Activated CD8-positive, alpha-beta memory T cell treated with anti-CD3 and anti-CD28 coated beads for 48 hours (primary cell): ENCODE measurements at places on chromosomes 3 and 15.

DNA sequence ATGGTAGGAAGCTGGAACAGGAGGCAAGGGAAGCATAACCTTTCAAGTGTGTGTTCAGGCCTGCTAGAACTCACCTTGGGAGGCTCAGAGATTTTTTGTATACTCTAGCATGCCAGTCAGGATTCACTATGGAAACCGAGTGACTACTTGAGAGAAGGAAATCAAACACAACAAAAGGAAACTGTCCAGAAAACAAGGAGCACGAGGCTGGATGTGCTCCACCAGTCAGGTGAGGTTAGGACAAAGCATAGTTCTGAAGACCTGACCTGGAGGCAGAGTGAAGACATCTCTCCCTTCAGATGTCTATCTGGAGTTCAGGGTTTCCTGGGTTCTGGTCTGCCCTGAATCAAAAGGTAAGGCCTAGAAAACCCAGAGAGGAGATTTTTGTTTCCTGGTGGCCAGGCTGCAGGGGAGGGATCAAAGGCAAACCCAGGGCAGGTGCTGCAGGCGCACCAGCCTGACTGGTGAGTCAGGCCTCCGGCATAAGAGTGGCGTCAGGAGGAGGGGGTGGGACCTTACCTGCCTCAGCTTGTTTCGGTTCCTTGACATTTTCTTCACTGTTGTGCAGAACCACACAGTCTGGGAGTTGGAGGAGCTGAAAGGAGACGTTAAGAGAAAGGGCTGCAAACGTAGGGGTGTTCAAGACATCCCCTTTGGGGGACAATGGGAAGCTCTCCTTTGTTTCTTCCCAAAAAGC lies 52.2 kb upstream of the OSBPL11 start:
- no peak for DNase-seq

GRCh38 chr3:32495609-32496008 lies 7.0 kb downstream of the CMTM6 start:
- DNase-seq, result no peak

DNA sequence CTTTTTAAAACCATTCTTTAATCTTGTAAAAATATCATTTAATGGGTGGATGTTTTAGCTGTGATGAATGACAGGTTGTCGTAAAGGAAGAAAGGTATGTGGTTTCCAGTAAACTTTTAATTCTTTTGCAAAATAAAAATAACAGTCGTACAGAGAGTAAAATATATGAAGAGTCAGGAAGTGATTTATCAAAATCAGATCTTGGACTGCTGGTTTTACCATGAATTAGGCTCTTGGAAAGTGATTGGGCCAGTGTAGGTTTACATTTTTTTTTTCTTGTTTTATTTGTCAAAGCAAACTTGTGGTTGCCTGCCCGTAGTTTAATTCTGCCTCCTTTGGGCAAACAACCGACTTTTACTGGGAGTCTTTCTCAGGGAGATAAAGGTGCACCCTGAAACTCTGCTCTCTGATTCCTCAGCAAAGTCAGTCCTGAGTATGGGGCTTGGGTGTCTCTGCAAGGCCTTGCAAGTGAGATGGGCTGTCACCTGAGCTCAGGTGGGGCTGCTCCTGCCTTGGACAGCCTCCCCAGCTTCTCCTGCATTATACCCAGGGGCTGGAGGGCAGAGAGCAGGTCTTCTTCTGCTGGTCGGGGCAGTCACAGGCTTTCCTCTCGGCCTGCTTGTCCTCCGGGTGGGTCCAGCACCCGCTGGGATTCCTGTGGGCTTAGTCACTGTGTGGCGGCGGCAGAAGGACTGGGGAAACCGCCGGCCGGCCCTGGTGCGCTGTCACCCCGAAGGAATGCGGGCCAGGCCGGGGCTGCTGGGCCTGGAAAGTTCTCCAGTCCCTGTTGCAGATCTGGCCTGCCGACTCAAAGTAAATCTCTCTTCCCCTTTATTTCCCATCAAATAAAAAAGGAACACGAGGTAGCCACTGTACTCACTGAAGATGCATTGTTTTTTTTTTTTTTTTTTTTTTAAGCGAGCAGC lies 79.0 kb downstream of the IGF1R start:
- no peak for DNase-seq

GRCh38 chr3:14768881-14769280 lies 49.9 kb upstream of the FGD5 start:
- DNase-seq, result no peak

DNA sequence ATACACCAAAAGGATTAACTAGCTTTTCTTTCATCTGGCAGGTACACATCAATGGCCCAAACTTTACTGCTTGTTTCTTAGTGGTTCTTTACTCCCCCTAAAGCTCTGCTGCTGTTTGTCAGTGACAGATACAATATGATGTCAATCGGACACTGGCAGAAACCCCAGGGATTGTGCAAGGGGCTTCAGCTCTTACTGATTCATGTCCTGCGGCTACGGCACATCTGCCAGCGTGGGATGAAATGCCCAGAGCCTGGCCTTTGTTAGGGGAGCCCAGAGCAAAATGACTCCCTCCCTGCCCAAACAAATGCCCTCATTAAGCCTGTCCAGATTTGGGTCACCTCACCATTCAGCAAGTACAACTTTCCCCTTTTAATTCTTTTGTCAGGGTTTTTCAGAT lies 28.3 kb downstream of the SRP14 start:
- DNase-seq, result no peak

DNA sequence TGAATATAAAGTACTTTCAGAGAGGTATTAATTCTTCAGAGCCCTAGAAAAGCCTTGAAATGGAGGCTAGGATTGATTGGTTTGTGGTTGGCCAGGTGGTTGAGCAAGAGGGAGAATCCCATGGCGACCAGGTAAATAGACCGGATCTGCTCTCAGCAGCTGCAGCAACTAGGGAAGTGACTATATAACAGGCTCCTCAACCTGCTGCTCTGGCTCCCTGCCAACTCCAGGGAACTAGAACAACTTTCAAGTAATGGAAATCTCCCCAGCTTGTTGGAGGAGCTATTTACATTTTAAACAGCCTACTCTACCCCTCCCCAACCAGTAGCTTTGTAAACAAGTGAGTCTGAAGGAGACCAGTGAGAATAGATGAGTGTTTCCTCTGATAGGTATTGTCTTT lies 121.8 kb upstream of the CADM2 start:
- DNase-seq, result no peak

- DNase-seq, result no peak
Observed at GRCh38 chr3:16286161-16286560, 21.1 kb downstream of the OXNAD1 start.

GRCh38 chr15:96374499-96374898 lies 44.0 kb downstream of the NR2F2 start:
- DNase-seq, result no peak

GRCh38 chr3:52896613-52897012 lies 735 bp downstream of the STIMATE start:
- DNase-seq, result no peak

DNA sequence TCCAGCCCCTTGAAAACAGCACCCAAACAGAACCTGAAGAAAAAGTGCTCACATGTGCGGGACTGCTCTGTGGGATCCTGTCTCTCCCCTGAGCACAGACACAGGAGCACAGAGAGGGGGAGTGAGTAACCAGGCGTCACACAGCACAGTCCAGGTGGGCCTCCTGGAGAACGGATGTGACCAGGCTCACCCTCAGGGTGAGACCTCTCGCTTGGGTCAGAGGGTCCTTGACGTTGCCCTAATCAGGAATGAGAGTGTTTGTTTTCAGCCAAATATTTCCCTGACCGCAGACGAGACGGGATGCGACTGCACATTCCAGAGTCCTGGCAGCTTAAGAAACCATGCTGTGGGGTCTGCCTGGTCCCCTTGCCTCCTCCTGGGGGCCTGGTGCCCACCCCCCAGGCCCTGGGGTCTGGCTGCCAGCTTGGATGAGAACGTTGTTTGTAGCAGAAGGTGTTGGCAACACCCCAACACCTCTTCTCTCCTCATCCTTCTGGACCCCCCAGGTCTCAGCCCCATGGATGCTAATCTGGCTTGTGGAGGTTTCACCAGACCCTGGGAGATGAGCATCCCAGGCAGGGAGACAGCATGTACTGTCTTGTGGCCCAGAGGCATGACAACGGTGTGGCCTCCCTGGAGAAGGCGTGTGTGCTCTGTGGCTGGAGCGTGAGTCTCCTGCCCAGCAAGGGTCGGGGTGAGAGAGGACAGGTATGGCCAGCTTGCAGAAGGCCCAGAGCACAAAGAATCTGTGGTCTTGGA lies 42.1 kb upstream of the SLC6A6 start:
- no peak for DNase-seq

- DNase-seq, result no peak
Observed at GRCh38 chr3:100150473-100150872, 36.2 kb upstream of the FILIP1L start.

DNA sequence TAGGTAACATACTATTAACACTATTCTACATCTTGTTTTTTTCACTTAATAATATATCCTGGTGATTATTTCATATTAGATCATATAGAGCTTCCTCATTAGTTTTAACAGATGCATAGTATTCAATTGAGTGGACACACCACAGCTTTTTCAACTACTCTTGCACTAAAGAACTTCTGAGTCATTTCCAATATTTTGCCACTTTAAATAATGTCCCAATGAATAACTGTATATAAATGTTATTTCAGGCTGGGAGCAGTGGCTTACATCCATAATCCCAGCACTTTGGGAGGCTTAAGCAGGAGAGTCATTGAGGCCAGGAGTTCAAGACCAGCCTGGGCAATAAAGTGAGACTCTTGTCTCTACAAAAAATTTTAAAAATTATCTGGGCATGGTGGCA lies 26.9 kb downstream of the MAP1A start:
- no peak for DNase-seq

DNA sequence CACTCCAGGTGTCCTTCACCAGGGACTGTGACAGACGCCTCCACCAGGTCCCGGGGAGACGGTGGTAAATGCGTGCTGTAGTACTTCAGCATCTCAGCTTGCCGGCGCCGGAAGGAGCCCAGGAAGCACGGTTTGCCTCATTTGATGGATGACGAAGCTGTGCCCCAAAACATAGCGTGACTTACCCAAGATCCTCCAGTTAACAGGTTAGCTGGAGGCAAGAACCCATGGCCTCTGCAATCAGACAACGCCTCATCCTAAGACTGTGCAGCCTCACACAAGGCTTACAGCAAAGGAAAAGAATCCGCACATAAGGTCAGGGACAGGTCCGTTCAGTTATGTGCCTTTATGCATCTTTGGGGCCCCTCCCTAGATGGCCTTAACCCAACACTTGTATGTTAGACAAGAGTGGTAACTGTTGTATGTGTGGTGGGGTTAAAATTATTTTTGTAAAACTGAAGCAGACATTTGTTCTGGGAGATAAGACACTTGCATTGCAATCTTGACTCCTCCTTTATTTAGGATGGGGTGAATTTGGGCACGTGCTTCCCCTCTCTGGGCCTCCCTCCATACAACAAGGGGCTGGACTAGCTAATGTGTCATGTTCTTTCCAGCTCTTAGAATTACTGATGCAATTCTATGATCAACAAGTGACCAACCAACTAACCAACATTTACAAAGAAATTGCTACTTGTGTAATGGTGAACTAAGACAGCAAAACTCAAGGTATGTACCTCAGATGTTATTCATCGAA lies 39.4 kb downstream of the VGLL4 start:
- DNase-seq, result no peak

DNA sequence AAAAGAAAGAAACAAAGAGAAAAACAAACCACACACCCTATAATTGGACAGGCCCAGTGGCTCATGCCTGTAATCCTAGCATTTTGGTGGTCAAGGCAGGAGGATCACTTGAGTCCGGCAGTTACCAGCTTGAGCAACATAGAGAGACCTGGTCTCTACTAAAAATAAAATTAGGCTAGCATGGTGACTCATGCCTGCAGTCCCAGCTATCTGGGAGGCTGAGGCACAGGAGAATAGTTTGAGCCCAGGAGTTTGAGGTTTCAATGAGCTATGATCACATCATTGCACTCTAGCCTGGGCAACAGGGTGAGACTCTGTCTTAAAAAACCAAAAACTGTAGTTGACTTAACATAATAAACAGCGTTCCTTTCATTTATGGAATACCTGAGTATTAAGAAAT lies 72.3 kb upstream of the ST3GAL6 start:
- DNase-seq, result no peak

- no peak for DNase-seq
Observed at GRCh38 chr3:148992027-148992634, 791 bp downstream of the GYG1 start.

DNA sequence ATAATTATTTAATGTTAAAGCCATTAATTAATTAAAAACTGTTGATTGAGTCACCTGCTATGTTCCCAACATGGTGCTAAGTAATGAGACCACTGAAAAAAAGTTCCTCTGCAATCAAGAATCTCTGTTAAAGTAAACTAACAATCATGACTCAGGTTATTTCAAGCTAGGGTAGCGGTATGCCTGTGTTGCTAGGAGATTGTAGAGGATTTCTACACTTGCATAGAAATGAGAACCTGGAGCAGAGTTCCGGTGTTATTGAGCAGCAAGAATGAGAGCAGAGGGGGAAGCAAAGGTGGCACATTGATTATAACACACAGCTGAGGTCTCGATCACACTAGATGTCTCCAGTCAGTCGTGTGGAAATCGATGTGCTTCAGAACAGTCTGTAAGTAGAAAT lies 41.4 kb downstream of the C3orf85 start:
- no peak for DNase-seq
